KBM-7 (cell line): ENCODE measurements at places on chromosomes 3 and 15.

- DNase-seq = peak; percentile 92
Observed at GRCh38 chr15:63487076-63487757, 17.2 kb upstream of the USP3 start.

DNA sequence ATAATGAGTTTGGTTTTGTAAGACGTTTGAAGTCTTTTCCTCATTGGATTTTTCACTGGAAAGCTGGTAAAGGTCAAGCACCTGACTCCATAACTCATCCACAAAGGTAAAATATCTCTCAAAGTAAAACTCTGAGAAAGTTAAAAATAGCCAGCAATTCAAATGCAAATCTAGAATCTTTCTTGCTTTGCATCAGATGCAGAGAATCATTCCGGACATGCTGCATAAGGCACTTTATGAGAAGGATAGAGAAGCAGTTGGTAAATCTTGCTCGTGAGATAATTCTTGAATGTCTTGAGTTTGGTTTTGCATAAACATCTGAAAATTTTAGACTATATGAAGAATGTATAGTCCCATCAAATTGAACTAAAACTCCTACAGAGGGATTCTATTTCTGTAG is 9.1 kb downstream of the KCNMB2 start:
- DNase-seq = no peak

DNA sequence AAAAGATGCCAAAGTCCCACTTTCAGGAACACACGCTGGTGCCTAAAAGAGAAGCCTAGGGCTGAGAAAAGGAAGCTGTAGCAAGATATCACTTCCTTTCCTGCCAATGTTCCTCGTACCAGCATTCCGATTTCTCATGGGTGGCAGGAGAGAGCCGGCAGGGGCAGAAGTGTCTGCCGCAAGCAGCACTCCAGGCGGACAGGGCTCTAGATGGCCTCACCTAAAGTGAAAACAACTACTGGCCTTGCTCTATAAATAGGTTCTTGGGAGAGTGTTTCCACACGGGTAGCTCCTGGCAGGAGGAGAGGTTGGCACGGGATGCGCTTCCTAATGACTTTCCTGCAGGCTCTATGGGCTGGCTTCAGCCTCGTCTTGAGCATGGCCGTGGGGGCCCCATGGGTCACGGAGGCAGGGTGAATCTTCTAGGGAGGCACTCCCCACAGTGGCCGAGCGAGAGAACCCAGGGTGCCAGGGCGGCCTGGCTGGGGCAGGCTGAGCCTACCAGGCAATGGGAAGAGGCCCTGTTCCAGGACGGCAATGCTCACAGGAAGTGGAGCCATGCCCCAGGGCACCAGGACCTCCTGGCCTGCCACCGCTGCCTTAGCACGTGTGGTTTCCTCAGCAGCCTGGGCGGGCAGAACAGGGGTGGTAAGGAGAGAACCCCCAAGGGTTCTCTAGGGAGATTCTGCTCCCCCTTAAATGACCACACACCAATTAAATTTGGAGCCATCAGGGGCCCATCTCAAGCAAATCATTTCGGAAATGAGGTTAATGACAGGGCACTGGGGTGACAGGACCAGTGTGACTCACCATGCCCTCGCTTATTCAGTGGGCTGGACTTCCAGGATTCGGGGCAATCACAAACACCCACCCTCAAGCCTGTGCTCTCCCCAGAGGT is 14.6 kb upstream of the DUSP7 start:
- no peak for DNase-seq

DNA sequence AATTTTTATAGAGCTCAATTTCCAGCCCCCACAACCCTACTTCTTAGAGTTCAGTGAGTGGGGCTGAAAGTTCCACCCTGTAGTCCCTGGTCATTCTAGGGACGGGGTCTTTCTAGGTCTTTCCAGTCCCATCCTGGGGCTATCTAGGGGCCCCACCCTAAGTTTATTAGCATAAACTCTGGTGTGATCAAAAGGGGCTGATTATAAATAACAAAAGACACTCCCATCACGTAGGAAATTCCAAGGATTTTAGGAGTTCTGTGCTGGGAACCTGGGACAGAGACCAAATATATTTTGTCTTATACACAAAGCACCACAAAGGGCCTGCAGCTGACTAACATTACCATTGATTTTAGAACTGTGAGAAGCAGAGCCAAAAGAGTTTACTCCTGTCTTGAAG is 41.9 kb downstream of the RAD54L2 start:
- DNase-seq = no peak

- DNase-seq = no peak
Observed at GRCh38 chr3:71219744-71220638, 363.5 kb downstream of the FOXP1 start.

- no peak for DNase-seq
Observed at GRCh38 chr3:111684640-111685039, 89.5 kb upstream of the ZBED2 start.

DNA sequence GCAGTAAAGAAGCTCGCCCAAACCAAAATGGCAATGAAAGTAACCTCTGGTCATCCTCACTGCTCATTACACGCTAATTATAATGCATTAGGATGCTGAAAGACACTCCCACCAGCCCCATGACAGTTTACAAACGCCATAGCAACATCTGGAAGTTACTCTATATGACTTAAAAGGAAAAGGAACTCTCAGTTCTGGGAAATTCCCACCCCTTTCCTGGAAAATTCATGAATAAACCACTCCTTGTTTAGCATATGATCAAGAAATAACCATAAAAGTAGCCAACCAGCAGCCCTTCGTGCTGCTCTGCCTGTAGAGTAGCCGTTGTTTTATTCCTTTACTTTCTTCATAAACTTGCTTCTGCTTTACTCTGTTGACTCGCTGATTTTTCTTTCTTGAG is 164.6 kb downstream of the SMAD6 start:
- DNase-seq = no peak

GRCh38 chr3:63975723-63976122 is 47.6 kb downstream of the PSMD6 start:
- no peak for DNase-seq

- no peak for DNase-seq
Observed at GRCh38 chr15:36529296-36530011, 50.0 kb upstream of the CDIN1 start.

GRCh38 chr3:179265875-179266274 is 15.0 kb upstream of the KCNMB3 start:
- peak; percentile 74 for DNase-seq

DNA sequence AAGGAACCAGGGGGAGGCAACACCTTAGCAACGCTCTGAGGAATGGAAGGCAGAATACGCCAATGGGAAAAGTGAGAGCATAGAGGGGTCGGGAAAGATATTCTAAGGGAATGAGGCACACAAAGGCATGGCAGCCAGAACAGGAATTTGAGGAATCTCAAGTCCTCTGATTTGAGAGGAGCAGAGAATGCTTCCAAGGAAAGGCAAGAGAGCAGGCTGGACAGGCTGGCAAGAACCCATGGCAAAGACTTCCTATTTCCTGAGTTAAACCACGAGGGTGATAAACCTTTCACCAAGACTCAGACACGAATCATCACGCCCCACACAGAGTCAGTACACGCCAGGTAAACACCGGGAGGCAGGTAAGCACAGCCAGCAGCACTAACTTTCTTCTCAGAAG is 109.8 kb downstream of the IGF2BP2 start:
- DNase-seq = no peak

DNA sequence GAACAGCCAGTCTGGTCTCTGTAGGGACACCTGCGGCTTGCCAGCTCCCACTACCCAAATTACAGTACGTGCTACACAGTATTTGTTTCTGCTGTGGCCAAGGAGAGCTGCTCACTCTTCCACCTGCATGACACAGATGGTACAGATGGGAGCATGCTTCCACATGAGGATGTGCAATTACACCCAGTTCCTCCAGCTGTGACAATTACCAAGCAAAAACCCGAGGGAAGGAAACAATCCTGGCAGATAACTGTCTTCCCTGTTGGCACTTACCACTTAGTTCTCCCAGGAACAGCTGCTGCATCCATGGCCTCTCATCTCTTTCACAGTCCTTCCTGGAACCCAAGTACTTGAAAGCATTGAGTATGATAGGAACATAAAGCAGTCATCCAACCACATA is 34.4 kb downstream of the DET1 start:
- no peak for DNase-seq

- no peak for DNase-seq
Observed at GRCh38 chr3:55626279-55626665, 139.2 kb upstream of the WNT5A start.

DNA sequence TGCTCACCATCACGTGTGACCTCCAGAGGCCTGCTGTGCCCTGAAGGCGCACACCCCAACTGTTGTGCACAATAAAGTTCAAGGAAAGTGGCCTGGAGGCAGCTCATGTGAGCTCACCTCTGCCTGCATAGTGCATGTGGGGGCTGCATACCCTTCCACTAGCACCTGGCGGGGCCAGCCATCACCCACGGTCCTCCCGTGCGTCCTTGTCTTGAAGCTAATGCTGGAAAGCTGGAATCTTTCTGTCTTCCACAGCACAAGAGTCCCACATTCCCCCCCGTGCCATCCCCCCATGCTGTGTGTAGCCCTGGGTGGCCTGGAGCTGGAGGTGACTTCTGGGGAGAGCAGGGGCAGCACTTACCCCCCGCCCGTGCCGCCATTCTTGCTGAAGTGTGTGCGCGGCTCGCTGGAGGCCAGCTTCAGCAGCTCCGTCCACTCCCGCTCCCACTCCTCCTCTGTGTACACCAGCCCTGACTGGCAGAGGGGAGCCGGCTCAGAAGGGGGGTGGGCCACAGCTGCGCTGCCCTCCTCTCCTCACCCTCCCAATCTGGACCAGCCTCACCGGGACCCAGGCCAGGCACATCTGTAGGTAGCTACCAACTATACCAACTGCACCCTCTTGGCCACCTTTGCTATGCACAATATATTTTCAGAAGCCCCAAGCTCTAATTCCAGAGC is 199.5 kb downstream of the KLF13 start:
- no peak for DNase-seq
